ENCODE measurements at places on chromosomes 2 and 18. TPM values are rescaled to one million over a fixed set of nuclear protein-coding genes. Genes with fewer than 3 reads are reported as not detected.

DNA sequence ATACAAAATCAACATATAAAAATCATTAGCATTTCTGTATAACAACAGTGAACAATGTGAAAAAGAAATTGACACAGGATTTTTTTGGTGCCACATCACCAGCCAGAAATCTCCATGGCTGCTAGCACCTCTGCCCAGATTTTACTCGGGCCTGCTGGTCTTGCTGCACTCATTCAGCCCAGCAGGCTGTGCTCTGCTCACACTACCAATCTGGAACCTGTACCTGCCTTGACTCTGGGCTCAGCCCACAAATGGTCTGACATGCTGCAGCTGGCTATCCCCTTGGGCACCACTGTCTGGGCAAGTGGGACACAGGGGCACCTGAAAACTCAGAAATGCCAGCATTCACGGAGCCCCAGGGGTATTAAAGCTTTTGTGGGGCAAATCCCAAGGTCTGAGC, 392.5 kb upstream of the NRXN1 start:
- no peak for DNase-seq

DNA sequence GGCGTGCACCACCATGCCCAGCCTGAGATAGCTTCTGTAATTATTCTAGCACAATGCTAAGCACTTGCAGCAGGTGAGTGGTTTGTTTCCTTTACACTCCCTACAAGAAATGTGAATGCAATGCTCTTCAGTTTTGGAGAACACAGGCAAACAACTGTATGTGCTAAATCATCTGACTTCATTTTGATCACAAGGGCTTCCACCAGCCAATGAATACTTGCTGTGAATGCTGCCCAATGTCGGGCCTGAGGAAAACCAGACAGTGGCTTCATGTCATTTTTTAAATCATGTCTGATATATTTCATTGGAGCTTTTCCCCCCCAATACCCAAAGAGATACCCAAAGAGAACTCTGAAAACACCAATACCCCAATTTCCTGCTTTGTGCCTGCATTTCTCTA, 155.6 kb upstream of the XPO1 start:
- no peak for DNase-seq

GRCh38 chr18:4789506-4789905, 334.4 kb upstream of the DLGAP1 start:
- no peak for DNase-seq

GRCh38 chr2:232481322-232482140, 6.1 kb downstream of the ECEL1 start:
- no peak for DNase-seq

LOXL3 gene
- polyA plus RNA-seq = 9.2 TPM

GRCh38 chr2:33577084-33577483, 22.0 kb downstream of the FAM98A start:
- no peak for DNase-seq

DNA sequence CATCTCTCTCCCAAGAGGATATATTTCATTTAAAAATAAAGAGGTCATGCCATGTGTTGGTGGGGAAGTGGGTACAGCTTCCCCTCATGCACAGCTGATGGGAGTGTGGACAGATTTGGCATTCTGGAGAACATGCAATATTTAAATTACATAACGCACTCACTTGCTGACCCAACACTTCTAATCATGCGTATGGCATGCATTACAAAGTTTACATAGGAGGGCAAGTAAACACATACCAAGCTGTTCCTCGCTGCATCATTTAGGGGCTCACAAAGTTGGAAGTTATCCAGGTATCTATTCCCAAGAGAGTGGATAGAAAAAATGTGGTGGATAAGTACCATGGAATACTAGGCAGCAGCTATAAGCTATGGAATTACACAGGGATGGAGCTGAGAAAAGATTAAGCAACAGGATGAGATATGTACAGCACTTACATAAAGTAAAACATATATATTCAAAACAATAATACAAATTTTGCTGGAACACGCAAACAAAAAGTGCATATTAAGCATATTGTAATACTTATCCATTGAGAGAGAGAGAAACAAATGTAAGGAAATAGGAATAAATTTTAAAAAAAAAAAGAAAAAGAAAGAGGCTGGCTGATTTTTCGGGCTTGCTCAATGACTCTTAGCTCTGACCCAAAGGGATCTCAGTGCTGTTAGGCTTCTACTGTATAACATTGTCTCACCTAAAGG, 11.0 kb downstream of the CYP1B1 start:
- DNase-seq = no peak
